ENCODE measurements at places on chromosomes 11 and 22.

DNA sequence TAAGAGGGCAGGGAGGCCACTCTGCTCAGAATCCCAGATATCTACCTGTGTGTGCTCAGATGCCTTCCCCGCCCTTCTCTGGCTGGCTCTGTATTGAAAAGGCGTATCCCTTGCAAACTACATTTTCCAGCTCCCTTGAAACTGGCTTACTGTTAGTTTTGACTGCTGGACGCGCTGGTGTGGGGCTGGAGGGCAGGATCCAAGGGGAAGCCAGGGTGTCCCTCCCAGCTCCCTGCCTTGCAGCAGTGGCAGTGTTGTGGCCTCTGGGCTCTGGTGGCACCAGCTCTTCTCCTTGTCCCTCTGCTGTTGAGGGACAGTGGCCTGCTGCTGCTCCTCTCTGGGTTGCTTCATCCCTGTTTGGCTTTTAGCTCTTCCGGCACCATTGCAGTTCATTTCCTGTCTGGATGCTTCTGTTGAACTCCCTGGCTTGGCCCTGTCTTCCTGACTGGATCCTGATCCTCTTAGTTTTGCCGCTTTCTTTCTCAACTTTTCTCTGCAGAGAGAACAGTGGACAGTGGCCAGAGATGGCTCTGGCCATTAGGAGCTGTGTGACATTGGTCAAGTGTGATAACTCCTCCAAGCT lies 107.1 kb upstream of the PARVA start:
- DNase-seq, result no peak

DNA sequence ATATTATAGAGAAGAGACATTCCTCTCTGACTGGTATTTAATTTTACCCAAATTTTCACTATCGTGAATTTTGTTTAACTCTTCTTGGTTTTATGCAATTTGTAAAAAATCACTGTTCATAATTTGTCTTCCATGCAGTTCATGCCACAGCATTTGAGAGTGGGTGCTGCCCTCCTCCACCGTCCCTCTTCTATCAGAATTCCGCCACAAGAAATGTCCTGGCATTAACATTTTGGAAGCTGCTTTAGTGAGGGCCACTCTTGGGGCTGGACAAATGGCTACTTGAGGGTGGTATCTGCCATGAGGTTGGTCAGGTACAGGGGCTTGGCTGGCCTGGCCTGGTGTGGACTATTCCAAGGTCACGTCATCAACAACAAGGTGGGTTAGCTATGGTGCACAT lies 68.3 kb upstream of the CLDN5 start:
- no peak for DNase-seq

DNA sequence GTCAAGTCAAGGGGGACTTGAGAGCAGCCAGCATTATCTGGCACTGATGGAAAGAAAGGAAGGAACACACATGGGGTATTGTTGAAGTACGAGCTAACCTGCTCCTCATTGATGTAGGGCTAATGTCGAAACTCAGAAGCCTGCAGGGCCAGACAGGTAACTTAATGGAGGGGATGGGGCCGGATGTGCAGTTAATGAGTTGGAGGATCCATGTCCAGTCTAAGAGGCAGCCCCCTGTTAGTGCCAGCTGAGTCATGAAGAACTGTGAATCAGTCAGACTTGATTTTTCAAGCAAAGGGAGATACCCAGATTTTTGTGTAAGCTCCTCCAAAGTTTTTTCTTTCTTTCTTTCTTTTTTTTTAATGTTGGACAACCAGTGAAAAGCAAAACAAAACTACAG lies 65.6 kb downstream of the CECR2 start:
- DNase-seq, result no peak

GRCh38 chr11:117771197-117771596 lies 25.8 kb downstream of the DSCAML1 start:
- DNase-seq, result no peak

GRCh38 chr11:59833602-59834001 lies 11.7 kb downstream of the CBLIF start:
- DNase-seq, result no peak

- no peak for DNase-seq
These were observed 1309.6 kb upstream of the RAG2 start for GRCh38 chr11:37907436-37908218.

- no peak for DNase-seq
These were observed 12.2 kb downstream of the PAAF1 start for GRCh38 chr11:73889019-73889418.

Measured in SK-N-DZ (cell line).